NAMALWA (cell line): ENCODE measurements at places on chromosomes 1 and 21.

- DNase-seq: no peak
These were observed 9.7 kb downstream of the PTGS2 start for GRCh38 chr1:186670297-186671135.

DNA sequence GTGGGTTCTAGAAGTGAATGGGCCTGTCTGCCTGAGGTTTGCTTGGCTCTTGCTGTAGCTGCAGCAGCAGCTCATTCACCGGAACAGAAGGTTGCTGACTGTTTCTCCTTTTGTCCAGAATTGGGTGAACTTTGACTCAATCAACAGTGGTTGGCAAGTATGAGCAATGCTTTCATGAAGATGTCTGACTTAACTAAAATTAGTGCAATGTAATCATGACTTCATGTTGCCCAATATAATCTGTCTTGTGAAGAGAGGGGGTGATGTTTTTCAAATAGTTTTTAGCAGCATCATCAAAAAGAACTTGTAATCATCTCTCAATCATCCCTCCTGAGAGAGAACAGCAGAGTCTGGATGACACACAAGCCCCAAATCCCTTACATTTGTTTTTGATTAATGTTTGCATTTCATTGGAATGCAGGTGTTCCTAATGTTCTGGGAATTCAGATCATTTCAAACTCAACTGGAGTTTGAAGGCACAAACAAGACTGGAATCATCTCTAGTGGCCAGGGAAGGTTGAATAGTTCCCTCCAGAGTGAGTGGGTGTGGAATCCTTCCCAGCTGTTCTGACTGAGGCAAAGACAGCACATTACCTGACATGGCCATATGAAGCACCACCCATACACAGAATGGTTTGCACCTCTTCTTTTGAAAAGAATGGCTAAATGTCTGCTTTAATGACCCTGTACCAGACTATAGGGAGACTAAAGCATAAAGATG, 82.9 kb downstream of the HLX start:
- DNase-seq: no peak

DNA sequence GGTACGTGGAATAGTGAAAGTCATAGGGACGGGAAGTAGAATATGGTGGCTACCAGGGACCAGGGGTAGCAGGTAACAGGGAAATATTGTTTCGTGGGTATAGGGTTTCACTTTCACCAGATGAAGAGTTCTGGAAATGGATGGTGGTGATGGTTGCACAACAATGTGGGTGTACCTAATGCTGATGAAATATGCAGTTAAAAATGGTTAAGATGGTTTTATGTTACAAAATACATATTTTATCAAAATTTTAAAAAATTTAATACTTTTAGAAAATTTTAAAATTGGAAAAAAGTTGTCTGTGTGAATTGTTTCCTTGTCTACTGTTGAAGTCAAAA, 55.5 kb upstream of the TLR5 start:
- no peak for DNase-seq

DNA sequence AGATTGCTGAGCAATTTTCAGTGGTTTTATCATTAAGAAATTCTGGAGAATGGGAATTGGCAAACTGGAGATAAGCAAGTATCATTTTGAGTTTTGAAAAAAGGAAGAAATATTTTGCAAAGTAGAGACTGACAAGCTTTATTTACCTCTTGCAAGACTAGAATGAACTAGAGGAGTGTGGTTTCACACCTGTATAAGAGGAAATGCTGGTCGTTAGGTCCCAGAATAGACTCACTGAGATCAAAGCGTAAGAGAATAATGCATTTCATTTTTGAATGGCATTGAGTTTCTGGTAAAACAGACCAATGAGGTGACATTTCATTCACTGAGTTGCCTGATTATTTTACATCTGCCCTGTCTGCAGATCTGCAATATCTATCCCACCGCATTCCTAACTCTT, 308.1 kb downstream of the ADGRL2 start:
- DNase-seq: no peak

DNA sequence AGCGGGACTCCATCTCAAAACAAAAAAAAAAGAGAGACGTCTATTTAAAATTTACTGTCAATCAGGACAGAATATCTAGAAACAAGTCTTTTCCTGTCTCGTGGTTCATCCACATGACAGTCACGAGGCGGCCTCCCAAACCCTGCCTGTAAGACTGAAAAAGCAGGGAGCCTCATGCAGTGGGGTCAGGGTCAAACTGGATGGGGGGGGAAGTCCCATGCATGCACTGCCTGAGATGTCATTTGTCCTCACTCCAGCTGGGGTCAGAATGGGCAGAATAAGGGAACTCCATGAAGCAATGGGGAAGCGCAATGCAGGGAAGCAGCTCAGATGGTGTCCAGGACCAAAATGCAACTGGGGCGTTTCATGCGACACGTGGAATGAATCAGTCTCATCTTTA, 85.5 kb downstream of the PIK3CD start:
- no peak for DNase-seq

DNA sequence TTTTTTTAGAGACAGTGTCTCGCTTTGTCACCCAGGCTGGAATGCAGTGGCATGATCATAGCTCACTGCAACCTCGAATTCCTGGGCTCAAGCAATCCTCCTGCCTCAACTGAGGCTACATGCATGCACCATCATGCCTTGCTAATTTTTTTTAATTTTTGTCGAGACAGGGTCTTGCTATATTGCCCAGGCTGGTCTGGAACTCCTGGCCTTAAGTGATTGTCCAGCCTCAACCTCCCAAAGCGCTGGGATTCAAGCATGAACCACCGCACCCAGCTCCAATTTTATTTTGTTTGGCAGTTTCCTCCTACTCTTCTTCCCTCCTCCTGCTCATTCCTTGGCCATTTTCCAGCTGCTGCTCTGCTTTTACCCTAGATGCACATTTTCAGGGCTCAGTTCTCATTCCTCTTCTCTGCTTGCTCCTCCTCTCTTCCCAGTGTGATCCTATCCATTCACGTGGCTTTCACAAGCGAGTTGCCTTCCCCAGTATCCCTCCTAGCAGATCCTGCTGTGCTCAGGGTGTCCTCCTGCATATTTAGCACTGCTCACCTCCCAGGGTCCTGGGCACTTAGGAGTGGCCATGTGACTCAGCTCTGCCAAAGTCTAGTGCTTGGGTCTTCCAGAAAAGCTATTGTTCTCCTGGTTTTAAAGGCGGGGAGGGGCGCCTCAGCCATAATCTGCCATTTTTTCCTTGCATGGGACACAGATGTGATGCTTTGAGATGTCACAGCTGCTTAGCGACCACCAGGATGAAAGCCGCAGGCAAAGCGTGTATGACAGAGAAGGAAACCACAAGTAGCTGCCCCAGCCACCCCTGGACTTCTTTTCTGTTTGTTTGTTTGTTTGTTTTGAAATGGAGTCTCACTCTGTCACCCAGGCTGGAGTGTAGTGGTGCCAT, 33.7 kb downstream of the PSEN2 start:
- no peak for DNase-seq

GRCh38 chr1:212536586-212536985, 72.0 kb upstream of the ATF3 start:
- DNase-seq: no peak

GRCh38 chr1:221706876-221707582, 34.9 kb downstream of the DUSP10 start:
- DNase-seq: no peak

GRCh38 chr1:31714442-31715086, 10.7 kb upstream of the COL16A1 start:
- peak; percentile 74 for DNase-seq

- DNase-seq: no peak
These were observed 426.5 kb upstream of the BRINP3 start for GRCh38 chr1:190904091-190904695.

- DNase-seq: peak; percentile 62
These were observed 287.5 kb downstream of the HLX start for GRCh38 chr1:221166559-221167318.

DNA sequence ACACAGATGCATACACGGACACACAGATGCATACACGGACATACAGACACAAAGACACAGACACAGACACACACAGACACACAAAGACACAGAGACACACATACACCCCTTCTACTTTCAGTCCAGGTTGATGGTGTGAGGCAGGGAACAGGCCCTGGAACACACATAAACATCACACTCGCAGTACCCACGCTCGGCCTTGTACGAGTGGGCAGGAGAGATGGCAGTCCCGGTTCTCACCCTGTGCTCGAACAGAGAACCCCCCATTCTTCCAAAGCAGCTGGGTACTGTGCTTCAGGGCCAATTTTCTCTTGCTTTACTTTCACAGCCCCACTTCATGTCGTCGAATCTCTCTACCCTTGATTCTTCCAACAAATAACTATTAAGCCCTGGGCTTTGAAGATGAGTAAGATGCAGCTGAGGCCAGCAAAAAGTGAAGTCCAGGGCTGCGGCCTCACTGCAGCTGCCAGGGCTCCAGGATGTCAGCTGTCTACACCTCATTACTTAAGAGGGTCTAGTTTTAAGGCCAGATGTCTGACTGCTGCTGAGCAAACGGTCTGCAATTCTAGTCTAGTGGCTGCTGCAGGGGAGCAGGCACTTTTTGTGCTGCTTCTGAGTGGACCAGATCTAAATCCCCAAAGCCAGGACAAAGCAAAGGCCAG, 90.1 kb downstream of the PGBD5 start:
- no peak for DNase-seq

DNA sequence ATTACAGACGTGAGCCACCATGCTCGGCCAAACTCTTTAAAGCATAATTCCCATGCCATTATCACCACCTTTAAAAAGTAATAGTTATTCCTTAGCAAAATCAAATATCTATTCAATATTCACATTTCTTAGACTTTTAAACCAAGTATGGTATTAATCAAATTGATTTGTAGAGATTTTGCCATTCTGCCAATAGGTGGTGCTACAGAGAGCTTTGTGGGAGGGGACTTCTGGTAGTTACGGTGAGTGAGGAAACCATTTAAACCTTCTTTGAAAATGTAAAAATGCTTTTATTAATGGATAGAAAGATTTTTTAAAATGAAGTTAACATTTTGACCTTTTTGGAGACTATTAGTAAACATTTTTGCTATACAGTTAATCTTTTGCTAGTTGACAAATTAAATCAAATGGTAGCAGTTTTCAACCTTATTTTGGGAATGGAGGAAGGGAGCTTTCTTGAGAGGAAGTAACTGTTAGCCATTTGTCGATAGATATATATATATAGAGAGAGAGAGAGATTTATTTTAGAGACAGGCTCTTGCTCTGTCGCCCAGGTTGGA, 19.3 kb downstream of the IARS2 start:
- peak; percentile 78 for DNase-seq

DNA sequence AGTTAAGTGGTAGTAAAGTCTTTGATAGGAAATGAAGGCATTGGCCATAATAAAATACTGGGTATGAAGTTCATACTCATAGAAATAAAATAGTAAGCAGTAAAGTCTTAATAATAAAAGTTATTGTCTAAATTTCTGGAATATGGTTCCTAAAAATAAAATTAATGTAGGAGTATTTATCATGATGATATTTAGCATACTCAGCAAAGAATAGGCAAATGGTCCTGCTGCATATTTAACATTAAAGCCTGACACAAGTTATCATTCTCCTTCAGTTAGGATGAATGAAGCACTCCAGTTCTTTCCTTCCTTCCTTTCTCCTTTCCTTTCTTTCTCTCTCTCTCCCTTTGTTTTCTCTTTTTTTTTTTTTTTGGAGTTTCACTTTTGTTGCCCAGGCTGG, 25.3 kb downstream of the PDZK1IP1 start:
- no peak for DNase-seq

GRCh38 chr1:79363430-79363829, 356.9 kb upstream of the ADGRL4 start:
- DNase-seq: no peak

DNA sequence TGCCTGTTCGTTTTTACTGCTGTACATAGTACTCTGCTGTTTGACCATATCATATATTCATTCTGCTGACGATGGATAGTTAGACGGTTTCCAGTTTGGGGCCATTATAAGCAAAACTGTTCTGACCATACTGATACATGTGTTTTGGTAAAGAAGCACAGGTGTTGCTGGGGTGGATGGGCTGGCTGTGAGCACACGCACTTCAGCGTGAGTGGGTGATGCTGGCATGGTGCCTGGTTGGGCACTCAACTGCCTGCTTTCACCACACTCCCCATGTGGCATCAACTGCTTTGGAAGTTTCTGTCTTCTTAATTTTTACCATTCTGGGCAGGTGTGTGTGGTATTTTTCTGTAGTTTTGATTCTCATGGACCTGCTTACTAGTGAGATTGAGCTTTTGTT, 37.3 kb downstream of the ADARB1 start:
- no peak for DNase-seq

- no peak for DNase-seq
These were observed 7.0 kb downstream of the FAAP20 start for GRCh38 chr1:2187619-2188018.

DNA sequence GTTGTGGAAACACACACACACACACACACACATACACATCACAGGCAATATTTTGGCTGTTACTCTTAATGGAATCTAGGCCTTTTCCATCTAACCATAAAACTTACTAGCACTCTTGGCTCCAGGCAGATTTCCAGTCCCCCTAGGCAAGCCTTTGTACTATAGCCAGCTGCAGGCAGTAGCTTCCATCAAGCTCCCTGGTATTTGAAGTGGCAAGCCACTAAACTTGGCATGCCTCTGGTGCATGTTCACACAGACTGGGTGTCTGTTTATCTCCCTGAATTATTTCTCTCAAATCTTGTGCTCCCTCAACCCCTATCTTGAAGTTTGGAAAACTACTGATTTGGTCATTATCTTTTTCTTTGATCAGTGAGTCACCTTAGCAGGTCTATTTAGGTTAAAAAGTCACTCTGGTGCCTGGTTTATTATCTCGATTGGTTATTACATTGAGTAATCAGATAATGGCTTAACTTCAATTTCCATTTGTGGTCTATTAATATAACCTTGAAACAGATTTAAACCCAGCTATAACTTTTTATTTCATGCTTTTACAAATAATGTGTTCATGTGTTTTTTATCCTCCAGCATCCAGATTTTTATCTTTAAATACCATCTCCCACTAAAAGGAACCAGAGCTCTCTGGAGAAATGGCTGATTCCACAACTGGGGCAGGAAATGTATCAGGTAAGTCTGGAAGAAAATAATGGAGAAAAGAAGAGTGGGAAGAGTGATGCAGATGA, 2.7 kb upstream of the RBM15 start:
- no peak for DNase-seq

GRCh38 chr1:22267413-22268175, 124.7 kb upstream of the WNT4 start:
- DNase-seq: no peak

DNA sequence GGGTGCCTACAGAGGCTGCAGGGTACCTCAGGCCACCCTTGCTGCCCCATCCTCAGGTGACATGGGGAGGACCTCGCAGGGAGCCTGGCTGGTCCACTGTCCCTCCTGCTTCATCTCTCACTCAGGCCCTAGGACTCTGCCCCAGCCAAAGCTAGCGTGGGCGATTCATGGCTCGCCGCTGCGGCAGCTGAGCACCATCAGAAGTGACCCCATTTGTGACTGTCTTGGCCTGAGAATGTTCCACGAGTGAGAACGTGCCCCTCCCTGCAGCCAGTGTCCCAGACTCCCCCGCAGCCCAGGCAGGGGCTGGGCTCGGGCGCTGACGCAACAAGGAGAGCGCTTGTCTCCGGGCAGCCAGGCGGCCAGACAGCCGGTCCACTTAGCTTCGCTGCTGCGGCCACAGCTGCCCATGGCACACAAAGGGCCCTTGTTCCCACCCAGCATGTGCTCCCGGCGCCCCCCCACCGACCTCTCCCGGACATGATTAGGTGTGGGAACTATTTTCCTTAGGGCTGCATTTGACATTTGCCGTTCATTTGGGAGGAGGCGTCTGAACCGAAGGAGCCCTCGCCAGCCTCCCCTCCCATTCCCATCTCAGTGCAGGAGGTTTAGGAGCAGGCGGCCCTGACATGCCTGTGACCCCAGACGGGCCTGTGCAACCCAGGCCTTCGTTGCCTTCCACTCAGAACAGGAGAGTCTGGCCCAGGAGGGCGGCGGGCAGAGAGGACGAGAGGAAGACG, 19.3 kb upstream of the POFUT2 start:
- no peak for DNase-seq

GRCh38 chr21:29130270-29130969, at the start of gene MAP3K7CL:
Gene MAP3K7CL, plus strand, starts transcription at chr21:29130644. Its CDS starts 2,701 bp downstream, at chr21:29133345.
- no peak for DNase-seq
